ENCODE measurements at places on chromosomes 12 and 14. TPM values are rescaled to one million over a fixed set of nuclear protein-coding genes. Genes with fewer than 3 reads are reported as not detected.

Gene TEAD4
- total RNA-seq: 23.7 TPM

Gene ALG10
- 6.5 TPM for total RNA-seq

Gene FSCB
- total RNA-seq: not detected

Gene SCN8A
- total RNA-seq: 0.49 TPM

Gene TAS2R13
- 1.1 TPM for total RNA-seq

Gene KITLG
- 8.5 TPM for total RNA-seq

Gene HOMEZ
- total RNA-seq: 5.3 TPM

Gene LRP1-AS
- not detected for total RNA-seq
